ENCODE measurements at places on chromosomes 3 and 15. TPM values are rescaled to one million over a fixed set of nuclear protein-coding genes. Genes with fewer than 3 reads are reported as not detected.

DNA sequence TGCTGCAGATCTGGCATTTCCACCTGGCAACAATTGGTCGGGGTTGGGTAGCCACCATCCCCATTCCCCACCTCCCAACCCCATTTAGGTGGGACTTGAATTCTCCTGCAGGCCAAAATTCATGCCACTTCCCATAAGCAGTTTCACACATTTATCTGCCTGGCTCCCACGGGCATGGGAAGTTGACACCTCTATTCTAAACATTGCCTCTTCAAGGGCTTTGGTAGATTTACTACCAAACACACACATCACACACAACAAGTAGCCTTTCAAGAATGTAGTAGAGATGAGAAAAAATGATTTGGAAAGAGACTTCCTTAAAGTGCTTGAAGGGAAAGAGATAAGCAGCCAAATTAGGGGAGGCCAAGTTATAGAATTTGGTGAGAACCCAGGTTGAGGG is 30.9 kb downstream of the ZBTB38 start:
- H3K27me3 ChIP-seq: no peaks in the 10 kb centered on the region
- peaks cover 3% of the 10 kb centered on the region for H3K36me3 ChIP-seq
- no peak overlapping the region for H3K27ac ChIP-seq

DNA sequence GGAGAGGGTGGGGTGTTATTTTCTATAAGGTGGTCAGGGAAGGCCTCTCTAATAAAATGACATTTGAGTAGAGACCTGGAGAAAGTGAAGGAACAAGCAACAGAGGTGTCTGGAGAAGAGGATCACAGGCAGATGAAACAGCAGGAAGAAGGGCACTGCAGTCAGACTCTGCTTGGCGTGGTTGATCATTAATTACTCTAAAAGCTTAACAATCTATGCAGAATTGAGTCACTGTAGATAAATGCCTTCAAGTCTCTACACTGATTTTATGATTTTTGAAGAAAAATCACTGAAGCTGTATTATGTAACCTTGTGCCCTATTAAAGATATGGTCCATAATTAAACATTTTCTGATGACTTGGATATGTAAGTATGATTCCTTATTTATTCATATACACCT is 114.2 kb downstream of the TNIK start:
- H3K4me3 ChIP-seq: no peak overlapping the region
- peaks cover 35% of the 10 kb centered on the region for H3K36me3 ChIP-seq
- no peak overlapping the region for H3K27ac ChIP-seq
- no peaks in the 10 kb centered on the region for H3K27me3 ChIP-seq

- no peak overlapping the region for H3K27ac ChIP-seq
- H3K36me3 ChIP-seq: no peaks in the 10 kb centered on the region
- no peaks in the 10 kb centered on the region for H3K4me1 ChIP-seq
- no peak overlapping the region for H3K4me3 ChIP-seq
- no peak for DNase-seq
These were observed 111.3 kb downstream of the DCLK3 start for GRCh38 chr3:36653095-36653494.

- H3K27ac ChIP-seq: no peak overlapping the region
- no peak for DNase-seq
- H3K4me3 ChIP-seq: no peak overlapping the region
- no peaks in the 10 kb centered on the region for H3K4me1 ChIP-seq
These were observed 272.0 kb downstream of the KLF13 start for GRCh38 chr15:31598620-31599019.

- no peak for DNase-seq
- no peaks in the 10 kb centered on the region for H3K4me1 ChIP-seq
- H3K4me3 ChIP-seq: no peak overlapping the region
- no peaks in the 10 kb centered on the region for H3K27me3 ChIP-seq
These were observed 15.7 kb downstream of the RBSN start for GRCh38 chr3:15083252-15083651.

DNA sequence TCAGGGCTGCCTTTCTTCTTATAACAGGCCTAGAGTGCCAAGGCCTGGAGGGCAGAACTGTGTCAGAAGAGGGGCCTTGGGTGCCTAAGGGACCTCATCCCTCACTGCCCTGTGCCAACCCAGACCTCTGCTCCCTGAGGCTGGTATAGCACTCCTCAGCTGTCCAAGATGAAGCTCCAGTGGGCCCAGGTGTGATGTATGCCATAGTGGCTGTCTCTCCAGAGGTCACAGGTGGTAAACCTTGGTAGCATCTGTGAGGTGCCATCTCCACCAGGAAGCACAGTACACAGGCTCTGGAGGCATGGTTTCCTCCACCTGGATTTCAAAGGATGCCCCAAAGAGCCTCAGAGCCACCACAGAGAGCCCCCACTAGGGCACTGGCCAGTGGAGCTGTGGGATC is 12.3 kb upstream of the KLHL40 start:
- H3K27ac ChIP-seq: no peak overlapping the region
- no peaks in the 10 kb centered on the region for H3K36me3 ChIP-seq
- H3K4me1 ChIP-seq: no peaks in the 10 kb centered on the region
- DNase-seq: no peak

- H3K27me3 ChIP-seq: peaks cover 2% of the 10 kb centered on the region
- H3K4me3 ChIP-seq: no peak overlapping the region
- DNase-seq: no peak
- no peaks in the 10 kb centered on the region for H3K36me3 ChIP-seq
- H3K4me1 ChIP-seq: no peaks in the 10 kb centered on the region
- H3K27ac ChIP-seq: no peak overlapping the region
These were observed 359.7 kb upstream of the ROPN1 start for GRCh38 chr3:124351430-124352148.

DNA sequence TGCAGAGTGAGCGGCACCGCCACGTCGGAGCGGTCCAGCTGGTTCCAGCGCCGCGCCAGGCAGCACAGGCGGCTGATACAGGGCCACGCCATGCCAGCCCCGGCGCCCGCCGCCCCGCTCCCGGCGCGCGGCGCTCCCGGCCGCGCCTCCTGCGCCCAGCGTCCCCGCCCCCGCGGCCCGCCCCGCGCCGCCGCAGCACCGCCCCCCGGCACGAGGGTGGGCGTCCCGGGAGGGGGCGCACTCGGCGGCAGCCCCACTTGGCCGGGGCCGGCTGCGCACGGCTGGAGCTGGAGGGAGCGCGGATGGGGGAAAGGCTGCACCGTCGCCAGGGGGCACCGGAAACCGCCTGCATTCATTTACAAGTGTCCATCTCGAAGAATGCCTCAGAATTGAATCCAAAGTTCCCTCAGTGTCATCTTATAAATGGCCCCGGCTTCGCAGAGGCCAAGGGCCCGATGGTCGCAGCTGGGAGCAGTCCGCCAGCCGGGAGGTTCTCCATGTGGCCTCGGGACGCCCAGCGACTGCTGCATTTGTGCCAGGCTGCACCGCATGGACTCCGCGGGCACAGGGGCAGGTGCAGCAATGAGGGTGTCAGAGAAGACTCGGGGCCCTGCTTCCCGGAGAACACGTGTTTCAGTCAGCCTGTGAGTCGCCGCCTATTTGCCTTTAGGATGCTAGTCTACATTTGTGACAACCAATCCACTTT is at the start of gene MAP6D1:
Gene MAP6D1, minus strand, starts transcription at position 122 of the 706 bp plus-strand sequence. Its CDS starts 30 bp downstream, at position 92.
- peaks cover 17% of the 10 kb centered on the region for H3K4me1 ChIP-seq
- no peaks in the 10 kb centered on the region for H3K36me3 ChIP-seq
- peak within 1 kb of the TSS; percentile 71 for H3K27ac ChIP-seq
- DNase-seq: peak; percentile 75

GRCh38 chr15:66963084-66963483 is 102.3 kb upstream of the SMAD3 start:
- no peak overlapping the region for H3K4me3 ChIP-seq
- no peak for DNase-seq
- H3K4me1 ChIP-seq: no peaks in the 10 kb centered on the region
- no peaks in the 10 kb centered on the region for H3K27me3 ChIP-seq

DNA sequence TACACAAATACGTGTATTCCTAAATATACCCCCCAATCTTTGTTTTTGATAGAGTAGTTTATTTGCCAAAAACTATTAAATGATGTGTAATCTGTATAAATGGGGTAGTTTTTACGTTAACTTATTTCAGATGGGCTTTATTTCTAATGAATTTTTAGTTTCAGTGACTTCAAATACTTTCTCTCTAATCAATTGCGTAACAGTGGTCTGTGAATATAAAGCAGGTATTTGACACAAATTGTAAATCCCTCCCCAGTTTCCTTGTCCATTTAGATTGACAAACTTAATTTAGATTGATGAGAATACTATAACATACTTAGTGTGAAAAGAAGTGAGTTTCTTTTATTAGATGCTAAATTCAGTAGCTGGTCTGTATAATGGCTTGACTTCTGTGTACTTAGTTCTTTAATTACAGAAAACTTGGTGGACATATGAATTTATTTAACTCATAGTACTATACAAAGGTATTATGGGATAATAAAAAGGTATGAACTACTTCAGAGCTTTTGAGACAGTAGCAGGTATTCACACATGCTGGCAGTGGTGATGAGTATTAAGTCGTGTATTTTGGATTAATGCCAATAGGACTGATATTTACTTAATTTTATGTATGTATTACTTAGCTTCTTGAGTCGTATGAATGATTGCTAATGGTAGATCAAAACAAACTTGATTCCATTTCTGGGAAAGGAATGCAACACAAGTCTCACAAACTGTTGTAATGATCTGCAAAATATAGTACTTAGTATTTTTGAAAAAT is 81.6 kb downstream of the STT3B start:
- peaks cover 39% of the 10 kb centered on the region for H3K4me1 ChIP-seq
- H3K4me3 ChIP-seq: no peak overlapping the region
- H3K27me3 ChIP-seq: no peaks in the 10 kb centered on the region
- no peak for DNase-seq
- H3K36me3 ChIP-seq: peaks cover 50% of the 10 kb centered on the region

- H3K4me3 ChIP-seq: no peak overlapping the region
- H3K36me3 ChIP-seq: no peaks in the 10 kb centered on the region
- no peaks in the 10 kb centered on the region for H3K4me1 ChIP-seq
- no peak overlapping the region for H3K27ac ChIP-seq
These were observed 25.3 kb upstream of the ZNF770 start for GRCh38 chr15:35013370-35013769.

- H3K27me3 ChIP-seq: no peaks in the 10 kb centered on the region
- H3K4me1 ChIP-seq: no peaks in the 10 kb centered on the region
- no peak overlapping the region for H3K27ac ChIP-seq
- no peak overlapping the region for H3K4me3 ChIP-seq
- no peaks in the 10 kb centered on the region for H3K36me3 ChIP-seq
These were observed 311.4 kb downstream of the PDCD6IP start for GRCh38 chr3:34109846-34110245.

- H3K4me3 ChIP-seq: no peak overlapping the region
- peaks cover 2% of the 10 kb centered on the region for H3K4me1 ChIP-seq
- no peak for DNase-seq
- H3K27ac ChIP-seq: no peak overlapping the region
These were observed 241.6 kb downstream of the SCAPER start for GRCh38 chr15:76663529-76663928.

DNA sequence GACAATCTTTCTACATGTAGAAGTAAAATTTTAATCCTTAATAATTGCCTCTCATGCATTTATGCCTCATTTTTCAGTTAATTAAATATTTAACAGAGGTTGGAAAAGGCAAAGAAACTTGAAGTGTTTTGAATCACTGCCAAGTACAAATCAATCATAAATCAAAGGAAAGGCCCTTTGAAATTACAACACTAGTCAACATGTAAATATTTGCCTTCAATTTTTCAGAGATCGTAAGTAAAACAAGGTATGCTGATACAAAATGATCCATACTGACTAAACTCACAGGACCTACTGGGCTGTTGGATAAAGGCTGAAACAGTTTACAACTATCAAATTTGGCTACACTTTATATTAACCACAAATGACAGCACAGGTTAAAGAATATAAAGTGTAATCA is 33.9 kb downstream of the ZBBX start:
- peaks cover 5% of the 10 kb centered on the region for H3K27me3 ChIP-seq
- H3K4me3 ChIP-seq: no peak overlapping the region
- H3K36me3 ChIP-seq: no peaks in the 10 kb centered on the region
- H3K27ac ChIP-seq: no peak overlapping the region

DNA sequence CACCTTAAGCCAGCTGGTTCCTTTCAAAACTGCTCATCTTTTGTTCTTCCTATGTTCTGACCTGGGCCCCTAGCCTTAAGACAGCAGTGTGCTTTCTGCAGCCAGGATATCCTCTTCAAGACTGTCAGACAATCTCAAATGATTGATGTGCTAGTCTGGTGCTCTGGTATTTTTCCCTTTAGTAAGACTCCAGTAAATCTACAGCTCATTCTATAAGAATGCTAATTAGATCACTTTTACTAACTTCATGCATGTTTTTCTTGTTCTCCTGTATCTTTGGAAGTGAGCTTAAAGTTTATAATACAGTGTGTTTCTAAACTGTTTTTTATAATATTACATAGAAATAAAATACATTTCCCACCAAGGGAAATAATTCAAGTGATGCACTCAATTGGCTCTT is 220.9 kb upstream of the NANOGP8 start:
- no peaks in the 10 kb centered on the region for H3K27me3 ChIP-seq
- no peak overlapping the region for H3K4me3 ChIP-seq
- no peak for DNase-seq
- no peaks in the 10 kb centered on the region for H3K4me1 ChIP-seq
- H3K36me3 ChIP-seq: no peaks in the 10 kb centered on the region
- no peak overlapping the region for H3K27ac ChIP-seq

DNA sequence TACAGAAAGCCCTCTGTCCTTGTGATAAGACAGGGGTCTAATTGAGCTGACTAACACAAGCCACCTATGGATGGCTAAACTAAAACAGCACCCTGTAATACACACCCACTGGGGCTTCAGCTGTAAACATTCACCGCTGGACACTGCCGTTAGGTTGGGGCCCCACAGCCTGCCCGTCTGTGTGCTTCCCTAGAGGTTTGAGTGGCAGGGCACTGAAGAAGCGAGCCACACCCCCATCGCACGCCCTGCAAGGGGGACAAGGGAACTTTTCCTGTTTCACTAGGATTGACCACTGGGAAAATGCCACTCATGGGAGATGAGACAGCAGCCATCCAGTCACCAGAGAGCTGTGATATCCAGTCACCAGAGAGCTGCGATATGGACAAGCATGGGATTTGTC is 335.7 kb upstream of the CFAP20DC start:
- H3K27ac ChIP-seq: peak overlapping the region; percentile 92
- no peak for DNase-seq
- no peaks in the 10 kb centered on the region for H3K27me3 ChIP-seq
- no peak overlapping the region for H3K4me3 ChIP-seq
- peaks cover 66% of the 10 kb centered on the region for H3K4me1 ChIP-seq

NR2C2 gene
- total RNA-seq: 43.1 TPM

ADPRH gene
- 6.0 TPM for total RNA-seq

FANCD2 gene
- total RNA-seq: 80.9 TPM

RASGRF1 gene
- not detected for total RNA-seq

PLS1 gene
- total RNA-seq: 7.0 TPM

SHC4 gene
- total RNA-seq: 4.1 TPM

KLF15 gene
- 0.42 TPM for total RNA-seq

All from activated naive CD8-positive, alpha-beta T cell treated with anti-CD3 and anti-CD28 coated beads for 36 hours (primary cell).